ENCODE measurements at places on chromosomes 7 and 10. TPM values are rescaled to one million over a fixed set of nuclear protein-coding genes. Genes with fewer than 3 reads are reported as not detected.

LRRC18 gene
- total RNA-seq, result not detected

CD36 gene
- 1.0 TPM for total RNA-seq

IPMK gene
- total RNA-seq, result 1.9 TPM

GIMAP7 gene
- not detected for total RNA-seq

ERCC6 gene
- total RNA-seq, result 13.4 TPM

SEMA3E gene
- total RNA-seq, result 0.79 TPM

RNF32 gene
- total RNA-seq, result 1.3 TPM

All from bronchial smooth muscle cell (primary cell).